ENCODE measurements at places on chromosomes 6 and 20. TPM values are rescaled to one million over a fixed set of nuclear protein-coding genes. Genes with fewer than 3 reads are reported as not detected.

DNA sequence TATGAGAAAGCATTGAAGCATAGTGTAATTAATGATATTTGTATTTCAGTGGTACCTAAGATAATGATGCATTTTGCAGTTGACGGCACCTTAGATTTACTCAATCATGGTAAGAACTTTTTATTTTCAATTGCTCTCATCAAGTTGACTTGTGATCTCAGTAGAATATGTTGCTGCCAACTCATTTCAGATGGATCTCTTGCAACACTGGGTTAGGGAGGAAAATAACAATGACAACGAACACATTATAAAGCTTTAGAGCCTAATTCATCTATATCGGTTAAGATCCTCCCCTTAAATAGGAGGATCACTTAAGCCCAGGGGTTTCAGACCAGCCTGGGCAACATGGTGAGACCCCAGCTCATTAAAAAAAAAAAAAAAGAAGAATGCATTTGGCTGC is 18.0 kb upstream of the TBC1D22B start:
- DNase-seq: no peak

GRCh38 chr20:54680872-54681619 is 205.7 kb downstream of the DOK5 start:
- no peak for DNase-seq

DNA sequence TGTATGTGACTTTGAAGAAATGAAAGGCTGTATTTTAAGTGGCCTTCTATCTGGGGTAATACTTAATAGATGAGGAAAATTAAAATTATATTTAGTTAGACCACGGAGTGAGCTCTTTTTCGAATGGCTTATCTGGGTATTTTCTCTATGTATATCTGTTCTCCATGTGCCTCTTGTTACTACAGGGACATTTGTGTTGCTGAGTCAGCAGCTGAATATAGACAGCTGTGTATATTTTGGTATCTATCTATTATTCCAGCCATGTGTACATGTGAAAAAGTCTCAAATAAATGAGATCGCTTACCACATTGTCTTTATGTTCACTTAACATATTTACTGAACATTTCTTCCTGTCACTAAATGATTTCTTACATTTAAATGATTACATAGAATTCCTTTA is 57.2 kb downstream of the TMEM200A start:
- no peak for DNase-seq

GRCh38 chr20:52948491-52948890 is 23.7 kb upstream of the TSHZ2 start:
- no peak for DNase-seq

DNA sequence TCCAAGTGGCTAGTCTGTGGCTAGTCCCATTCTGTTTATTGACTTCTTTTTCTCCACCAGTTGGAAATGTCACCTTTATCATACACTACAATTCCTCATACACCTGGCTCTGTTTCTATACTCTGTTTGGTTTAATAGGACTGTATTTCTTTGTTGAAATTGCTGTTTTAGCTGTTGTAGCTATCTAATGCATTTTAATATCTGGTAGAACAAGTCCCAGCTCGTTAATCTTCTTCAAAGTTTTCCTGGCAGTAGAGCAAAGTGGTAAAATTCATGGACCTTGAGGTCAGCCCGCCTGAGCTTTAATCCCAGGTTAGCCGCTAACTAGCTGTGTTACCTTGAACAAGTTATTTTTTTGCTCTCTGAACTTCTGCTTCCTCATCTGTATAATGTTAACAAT is 9.9 kb upstream of the ASXL1 start:
- no peak for DNase-seq

GRCh38 chr20:21682521-21682954 is 22.9 kb upstream of the PAX1 start:
- no peak for DNase-seq

The ZNF311 gene
- 0.74 TPM for polyA plus RNA-seq

DNA sequence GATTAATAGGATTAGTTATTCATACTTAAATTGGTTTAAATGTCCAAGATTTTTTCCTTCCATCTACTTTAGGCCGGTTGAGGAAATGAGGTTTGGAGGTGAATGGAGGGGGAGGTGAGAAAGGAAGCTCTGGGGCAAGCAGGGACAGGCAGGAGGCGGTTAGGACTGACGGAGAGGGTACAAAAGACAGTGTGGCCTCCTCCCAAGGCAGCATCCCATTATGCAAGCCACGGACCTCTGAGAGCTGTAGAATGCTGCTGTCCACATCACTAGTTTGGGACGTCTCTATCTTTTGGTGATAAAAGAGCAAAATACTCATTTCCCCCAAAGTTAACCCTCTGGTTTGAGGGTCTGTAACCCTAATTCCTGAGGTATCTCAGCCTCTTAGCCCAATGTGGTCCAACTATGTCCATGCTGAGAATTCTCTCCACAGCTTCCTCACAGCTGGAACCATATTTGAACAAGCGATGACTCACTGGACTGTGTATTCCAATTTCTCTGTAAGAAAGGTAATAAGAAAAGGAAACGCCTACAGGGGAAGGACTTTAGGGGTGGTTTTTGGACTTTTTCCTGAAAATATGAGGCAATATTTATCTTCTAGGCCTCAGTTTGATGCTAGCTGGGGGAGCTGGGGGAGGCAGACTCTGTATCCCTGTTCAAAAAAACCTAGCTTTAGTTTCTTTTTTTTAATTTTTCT is 172.2 kb downstream of the TFAP2B start:
- no peak for DNase-seq

DNA sequence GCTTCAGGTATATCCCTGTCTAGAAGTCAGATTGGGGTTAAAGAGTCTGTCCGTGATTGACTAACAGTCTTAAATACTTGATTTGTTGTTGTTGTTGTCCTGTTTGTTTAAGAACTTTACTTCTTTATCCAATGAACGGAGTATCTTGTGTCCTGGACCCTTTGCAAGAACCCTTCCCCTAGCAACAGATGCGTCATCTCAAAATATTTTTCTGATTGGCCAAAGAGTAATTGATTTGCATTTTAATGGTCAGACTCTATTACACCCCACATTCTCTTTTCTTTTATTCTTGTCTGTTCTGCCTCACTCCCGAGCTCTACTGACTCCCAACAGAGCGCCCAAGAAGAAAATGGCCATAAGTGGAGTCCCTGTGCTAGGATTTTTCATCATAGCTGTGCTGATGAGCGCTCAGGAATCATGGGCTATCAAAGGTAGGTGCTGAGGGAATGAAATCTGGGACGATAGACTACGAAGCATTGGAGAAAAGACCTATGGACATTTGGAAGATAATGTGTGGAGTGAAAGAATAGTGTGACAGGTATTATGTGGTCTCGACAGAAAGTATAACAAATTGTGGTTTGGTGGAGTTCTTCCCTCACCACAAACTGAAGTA is at the start of gene HLA-DRA:
TSS of gene HLA-DRA (plus strand) at position 286 of the 613 bp plus-strand sequence. CDS start at position 350, 64 bp downstream.
- peak; percentile 6 for DNase-seq

The DPM1 gene
- 35.4 TPM for polyA plus RNA-seq

DNA sequence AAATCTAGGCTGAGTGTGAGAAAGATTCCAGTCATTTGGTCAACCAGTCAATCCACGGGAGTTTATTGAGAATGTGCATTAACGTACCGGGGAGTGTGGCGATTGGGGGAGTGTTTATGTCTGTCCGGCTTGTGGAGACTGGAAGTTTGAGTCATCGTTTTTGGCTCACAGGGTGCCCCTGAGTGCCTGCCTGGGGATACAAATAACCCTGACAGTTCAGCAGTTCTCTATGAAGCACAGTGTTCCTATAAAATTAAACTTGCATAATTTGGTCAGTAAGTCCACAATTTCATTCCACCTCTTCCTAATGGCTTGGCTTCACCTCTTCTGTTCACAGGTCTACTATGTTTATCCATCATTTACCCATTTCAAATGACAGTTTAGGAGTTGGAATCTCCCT is 72.6 kb upstream of the PLEKHG1 start:
- DNase-seq: no peak

The CALHM6 gene
- 0.78 TPM for polyA plus RNA-seq

GRCh38 chr6:127243501-127243900 is 23.2 kb upstream of the RNF146 start:
- DNase-seq: no peak

DNA sequence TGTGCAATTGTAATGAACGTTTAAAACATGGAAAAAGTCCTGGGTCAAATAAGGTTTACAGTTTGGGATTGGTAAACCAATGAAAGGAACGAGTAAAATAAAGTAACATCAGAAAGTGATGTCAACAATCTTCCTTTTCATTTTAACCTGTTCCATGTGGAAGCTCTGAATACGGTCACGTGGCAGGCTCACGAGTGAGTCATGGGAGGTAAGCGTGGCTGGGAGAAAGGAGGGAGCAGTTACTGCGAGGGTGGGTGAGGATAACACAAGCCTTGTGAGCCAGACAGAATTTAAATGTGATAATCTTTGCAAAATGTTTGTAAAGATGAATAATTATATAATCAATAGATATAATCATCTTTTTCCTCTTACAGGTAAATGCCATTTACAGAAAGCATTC is 171.3 kb upstream of the HDAC2 start:
- DNase-seq: no peak

All from BJ (cell line).